MM.1S (cell line): ENCODE measurements at places on chromosomes 1 and 21.

DNA sequence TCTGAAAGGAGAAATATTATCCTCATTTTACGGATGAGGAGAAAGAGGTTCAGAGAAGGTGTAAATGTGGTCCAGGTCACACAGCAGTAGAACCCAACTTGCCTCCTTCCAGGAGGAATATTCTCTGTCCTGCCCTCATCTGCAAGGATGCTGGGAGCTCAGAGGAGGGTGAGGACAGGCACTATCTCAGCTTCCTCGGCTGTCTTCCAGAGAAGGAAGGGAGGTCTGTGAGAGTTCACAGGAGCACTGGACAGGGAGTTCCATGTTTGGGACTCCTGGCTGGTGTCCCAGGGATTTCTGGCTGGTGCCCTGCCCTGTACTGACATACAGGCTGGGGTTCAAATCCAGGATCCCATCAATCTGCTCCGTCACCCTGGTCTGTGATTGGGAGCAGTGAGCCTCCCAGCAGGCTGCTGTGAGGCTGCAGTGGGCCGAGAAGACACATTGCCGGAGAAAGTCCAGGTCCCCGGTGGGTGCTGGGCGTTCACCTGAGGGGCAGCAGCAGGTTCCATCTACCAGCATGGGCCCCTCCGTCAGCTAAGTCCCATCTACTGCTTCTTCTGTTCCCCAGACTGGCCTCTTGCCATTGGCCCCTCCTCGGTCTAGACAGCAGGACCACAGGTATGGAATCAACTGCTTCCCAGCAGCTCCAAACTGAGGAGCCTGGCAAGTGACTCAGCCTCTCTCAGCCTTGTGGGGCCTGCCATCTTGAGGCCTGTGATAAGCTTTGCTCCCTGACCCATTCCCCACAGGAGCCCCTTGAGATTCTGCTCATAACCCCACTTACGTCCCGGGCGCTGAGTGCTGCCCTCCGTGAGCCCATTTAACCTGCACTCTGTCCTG is 8.5 kb upstream of the BSND start:
- no peak overlapping the region for H3K4me3 ChIP-seq
- H3K36me3 ChIP-seq: no peaks in the 10 kb centered on the region
- DNase-seq: no peak
- H3K27ac ChIP-seq: no peak overlapping the region
- no peaks in the 10 kb centered on the region for H3K4me1 ChIP-seq

GRCh38 chr1:111878091-111878490 is 111.4 kb downstream of the KCND3 start:
- no peaks in the 10 kb centered on the region for H3K4me1 ChIP-seq
- H3K27ac ChIP-seq: no peak overlapping the region
- H3K36me3 ChIP-seq: no peaks in the 10 kb centered on the region

- no peaks in the 10 kb centered on the region for H3K36me3 ChIP-seq
- DNase-seq: no peak
- peaks cover 34% of the 10 kb centered on the region for H3K4me1 ChIP-seq
Measured at GRCh38 chr1:51732701-51733425, 116.0 kb downstream of the OSBPL9 start.

- no peaks in the 10 kb centered on the region for H3K36me3 ChIP-seq
- H3K27me3 ChIP-seq: no peaks in the 10 kb centered on the region
- H3K4me3 ChIP-seq: no peak overlapping the region
- H3K27ac ChIP-seq: no peak overlapping the region
- no peaks in the 10 kb centered on the region for H3K4me1 ChIP-seq
Measured at GRCh38 chr21:37647781-37648180, 268.5 kb downstream of the KCNJ6 start.

DNA sequence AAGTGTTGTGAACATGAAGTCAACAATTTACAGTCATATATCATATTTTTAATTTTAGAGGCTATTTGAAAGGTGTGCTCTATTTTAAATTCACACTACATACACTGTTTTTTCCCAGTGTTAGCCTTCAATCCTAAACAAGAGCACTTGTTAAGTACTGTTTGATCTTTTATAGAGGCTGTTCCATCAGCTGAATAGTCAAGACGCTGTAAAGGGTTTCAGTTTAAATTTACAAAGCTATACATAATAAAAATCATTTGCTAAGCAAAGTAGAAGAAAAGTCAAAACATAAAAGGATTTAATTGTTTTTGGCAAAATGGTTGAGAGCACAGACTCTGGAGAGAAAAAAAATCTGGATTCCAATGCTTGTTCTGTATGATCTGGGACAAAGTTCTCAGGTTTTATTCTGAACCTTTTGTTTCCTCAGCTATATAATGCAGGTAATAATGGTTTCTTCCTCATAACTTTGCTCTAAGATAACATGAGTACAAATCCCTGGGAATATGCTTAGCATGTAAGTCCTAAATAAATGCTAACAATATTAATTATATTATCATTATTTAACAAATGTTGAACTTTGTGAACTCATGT is 44.3 kb downstream of the RBM11 start:
- H3K27me3 ChIP-seq: no peaks in the 10 kb centered on the region
- no peaks in the 10 kb centered on the region; the same call in 1 of the 2 replicates for H3K4me1 ChIP-seq
- no peak overlapping the region for H3K4me3 ChIP-seq
- no peak for DNase-seq
- H3K36me3 ChIP-seq: no peaks in the 10 kb centered on the region
- no peak overlapping the region for H3K27ac ChIP-seq
